ENCODE measurements at places on chromosomes 3 and 15.

GRCh38 chr15:101504866-101505609 is 15.5 kb upstream of the PCSK6 start:
- no peak for DNase-seq

DNA sequence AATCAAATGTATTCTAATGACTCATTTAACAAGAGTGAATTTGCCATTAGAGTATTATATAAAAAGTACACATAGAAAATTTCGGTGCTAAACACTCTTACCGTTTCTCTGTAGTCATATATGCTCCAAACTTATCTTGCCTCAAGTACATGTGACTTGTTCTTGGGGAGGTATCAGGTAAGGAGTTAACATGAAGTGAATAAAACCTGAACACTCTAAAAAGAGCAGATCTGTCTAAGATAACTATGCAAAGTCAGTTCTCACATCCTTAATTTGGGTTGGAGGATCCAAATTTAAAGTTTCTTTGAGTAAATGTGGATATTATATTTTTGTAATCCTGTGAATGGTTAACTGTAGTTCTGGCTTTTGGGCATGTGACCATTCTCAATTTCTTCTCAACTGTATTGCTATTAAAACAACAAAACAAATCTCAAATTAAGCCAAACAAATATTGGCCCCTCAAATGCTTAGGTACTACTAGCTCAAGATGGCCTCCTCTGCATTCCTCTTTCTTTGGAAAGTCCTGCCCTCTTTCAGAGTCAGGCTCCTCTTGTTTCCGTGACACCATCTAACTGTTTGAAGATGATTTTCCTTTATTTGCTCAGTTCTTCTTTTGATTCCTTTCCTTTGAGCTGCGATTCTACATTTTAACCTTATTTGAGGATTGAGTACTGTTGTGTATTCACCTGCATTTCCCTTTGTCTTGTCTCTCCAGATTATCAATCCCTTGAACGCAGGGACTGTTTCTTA is 4.2 kb downstream of the EDEM1 start:
- no peak for DNase-seq

DNA sequence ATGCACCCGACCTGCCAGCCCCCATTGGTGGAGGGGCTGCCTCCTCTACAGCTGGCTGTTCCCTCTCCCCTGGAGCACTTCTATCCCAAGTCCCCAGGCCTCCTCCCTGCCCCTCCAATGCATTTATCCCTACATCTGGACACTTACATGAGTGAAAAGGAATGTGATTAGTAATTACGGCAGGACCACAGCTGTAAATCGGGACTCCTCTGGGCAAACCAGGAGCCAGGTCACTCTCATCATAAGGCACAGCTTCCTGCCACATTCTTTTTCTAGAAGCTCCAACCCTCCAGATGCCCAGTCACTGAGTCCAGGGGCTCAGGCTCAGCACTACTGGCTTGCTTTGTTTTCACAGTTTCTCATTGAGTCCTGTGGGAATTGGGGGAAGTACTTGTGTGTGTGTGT is 54.3 kb downstream of the IL20RB start:
- no peak for DNase-seq

- peak; percentile 46 for DNase-seq
These were observed 10.1 kb downstream of the LYSMD2 start for GRCh38 chr15:51727141-51727897.

DNA sequence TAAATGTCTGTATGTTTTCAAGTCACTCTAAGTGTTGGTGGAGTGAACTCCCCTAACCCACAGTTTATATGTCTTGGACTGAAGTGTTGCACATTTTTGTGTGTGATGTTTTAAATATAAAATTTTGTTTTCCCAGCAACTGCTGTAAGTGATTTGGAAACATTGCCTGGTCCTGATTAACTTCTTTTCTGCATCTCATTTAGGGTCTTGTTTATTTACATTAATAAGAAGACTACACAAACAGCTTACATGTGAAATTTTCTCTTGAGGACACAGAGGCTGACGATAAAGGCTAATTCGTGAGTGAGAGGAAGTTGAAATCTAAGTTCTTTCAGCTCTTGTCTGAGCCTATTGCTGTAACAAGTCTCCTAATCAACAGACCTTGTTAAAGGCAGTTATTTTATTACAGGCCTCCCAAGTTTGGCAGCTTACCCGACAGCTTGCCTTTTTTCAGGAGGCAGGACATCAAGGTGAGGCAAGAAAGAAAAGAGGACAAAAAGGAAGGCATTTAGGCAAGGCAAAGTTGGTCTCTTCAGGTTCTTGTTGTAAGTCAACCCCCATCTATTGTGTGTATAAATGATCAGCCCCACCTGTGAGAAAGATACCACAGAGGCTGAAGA is 177.7 kb upstream of the NR2E3 start:
- DNase-seq: no peak

DNA sequence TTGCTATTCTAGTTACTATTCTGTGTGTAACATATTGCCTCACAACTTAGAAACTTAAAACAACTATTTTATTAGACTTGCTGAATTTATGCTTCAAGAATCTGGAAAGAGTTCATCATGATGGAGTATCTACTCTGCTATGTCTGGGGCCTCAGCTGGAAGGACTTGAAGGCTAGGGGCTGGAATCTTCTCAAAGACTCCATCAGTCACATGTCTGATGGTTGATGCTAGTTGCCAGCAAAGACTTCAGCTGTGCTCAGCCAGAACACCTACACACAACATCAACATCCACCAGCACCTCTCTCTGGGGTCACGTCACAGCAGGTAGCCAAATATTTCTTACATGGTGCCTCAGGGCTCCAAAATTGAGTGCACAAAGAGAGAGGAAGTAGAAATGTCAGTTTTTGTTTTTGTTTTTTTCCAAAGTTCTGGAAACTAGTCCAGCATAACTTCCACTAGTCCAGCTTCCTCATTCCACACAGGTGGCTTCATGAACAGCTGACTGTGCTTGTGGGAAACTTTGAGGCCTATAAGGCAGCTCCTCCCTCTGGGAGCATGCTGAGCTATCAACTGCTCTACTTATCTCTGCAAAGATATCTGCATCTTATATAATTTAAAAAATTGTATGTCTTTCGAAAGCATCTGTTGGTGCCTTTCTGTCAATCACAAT is 325.4 kb upstream of the AGTR1 start:
- no peak for DNase-seq

GRCh38 chr3:73041537-73041936 is 19.9 kb upstream of the EBLN2 start:
- DNase-seq: no peak

GRCh38 chr3:149332771-149333170 is 665 bp downstream of the TM4SF18 start:
- DNase-seq: no peak

DNA sequence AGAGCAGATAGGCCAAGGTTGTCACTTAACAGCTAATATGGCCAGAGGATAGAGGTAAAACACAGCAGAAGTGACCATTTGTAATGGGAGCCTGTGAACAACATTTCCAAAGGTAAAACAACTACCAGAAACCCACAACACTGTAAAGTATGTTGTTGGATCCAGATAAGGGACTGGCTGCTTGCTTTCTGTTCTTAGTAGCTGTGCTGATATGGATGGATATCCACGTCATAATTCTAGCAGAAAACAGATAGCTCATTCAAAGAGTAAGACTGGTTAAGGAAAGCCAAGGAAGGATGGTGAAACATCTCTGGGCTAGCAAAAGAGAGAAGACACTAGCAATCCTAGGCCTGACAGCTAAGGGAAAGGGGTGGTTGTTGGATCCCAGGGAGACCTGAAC is 36.9 kb upstream of the SPRED1 start:
- DNase-seq: no peak

GRCh38 chr3:54691289-54691771 is 236.5 kb downstream of the LRTM1 start:
- no peak for DNase-seq

GRCh38 chr3:126450219-126450618 is 25.5 kb downstream of the ZXDC start:
- no peak for DNase-seq

DNA sequence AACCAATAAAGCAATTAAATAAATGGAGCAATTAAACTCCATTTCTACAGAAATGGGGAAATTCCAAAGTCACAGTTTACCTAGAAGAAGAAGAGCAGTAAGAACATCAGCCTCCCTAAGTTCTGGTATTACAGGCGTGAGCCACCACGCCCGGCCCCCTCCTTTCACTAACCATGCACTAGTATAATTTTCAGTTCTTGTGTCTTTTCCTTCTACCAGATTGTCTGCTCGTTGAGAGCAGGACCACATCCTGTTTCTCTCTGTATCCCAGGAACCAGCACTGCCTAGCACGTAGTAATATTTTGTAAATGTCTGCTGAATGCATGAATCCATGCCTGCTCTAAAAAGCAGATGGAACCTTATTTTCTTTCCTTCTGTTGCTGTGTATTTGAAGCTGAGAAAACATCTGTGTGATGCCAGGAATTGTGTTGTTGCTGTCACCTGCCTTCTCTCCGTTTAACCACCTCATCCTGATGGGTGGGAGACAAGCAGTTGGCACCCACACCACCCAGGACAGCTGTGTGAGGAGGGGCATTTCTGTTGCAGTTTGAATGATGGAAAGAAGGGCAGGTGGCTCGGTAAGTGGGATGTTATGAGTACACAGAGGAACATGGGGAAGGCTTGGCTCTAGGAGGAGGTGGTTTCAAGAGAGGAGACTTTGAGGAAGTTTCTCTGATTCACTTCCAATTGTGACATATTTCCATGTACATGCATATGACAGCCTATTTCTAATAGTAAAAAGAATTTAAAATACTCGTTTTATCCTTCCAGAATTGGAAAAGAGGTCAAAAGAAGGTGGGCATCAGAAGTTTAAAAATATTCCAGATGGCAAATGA is 30.1 kb downstream of the PXYLP1 start:
- peak; percentile 68 for DNase-seq

DNA sequence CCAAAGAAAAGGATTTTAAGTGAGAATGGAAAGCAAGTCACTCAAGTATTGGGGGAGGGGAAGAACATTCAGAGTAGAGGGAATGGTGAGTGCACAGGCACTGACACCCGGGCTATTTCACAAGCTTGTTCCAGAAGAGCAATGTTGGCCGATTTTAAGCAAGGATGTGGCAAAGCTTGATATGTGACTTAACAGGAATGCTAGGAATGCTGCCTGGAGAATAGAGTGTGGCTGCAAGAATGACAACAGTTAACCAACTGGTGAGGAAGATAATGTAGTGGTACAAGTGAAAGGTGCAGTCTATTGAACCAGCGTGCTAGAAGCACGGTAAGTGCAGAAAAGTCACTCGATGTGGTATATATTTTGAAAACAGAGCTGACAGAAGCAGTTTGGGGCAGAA is 6.2 kb upstream of the CCDC80 start:
- DNase-seq: no peak

GRCh38 chr15:74406992-74407705 is 26.6 kb downstream of the SEMA7A start:
- no peak for DNase-seq

DNA sequence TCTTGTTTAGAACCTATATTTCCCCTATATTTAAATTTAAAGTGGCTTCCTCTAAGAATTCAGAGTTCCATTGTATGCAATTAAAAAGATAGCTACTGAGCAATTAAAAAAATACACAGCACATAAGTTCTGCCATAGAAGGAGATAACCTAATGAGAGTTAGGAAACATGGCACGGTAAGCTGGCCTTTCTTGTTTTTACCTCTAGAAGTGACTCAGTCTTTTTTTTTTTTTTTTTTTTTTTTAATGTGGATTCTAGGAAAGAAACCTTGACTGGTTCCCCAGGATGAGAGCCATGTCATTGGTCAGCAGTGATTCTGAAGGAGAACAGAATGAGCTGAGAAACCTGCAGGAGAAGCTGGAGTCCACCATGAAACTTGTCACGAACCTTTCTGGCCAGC is 142.7 kb upstream of the BHLHE40 start:
- DNase-seq: no peak

DNA sequence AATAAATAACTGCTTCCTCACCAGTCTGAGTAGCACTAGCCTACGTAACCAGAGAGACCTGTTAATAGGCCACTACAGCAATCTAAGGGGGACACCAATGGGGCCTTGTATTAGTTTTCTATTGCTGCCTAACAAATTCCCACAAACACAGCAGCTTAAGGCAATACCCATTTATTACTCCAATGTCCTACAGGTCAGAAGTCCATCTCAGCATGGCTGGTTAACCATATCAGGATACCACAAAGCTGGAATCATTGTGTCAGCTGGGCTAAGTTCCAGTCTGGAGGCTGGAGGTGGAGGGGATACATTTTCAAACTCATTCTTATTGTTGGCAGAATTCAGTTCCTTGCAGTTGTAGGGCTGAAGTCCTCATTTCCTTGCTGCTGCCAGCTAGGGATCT is 331.9 kb downstream of the ULK4 start:
- no peak for DNase-seq

- DNase-seq: no peak
These were observed 879.2 kb downstream of the ROBO1 start for GRCh38 chr3:78888635-78889034.

DNA sequence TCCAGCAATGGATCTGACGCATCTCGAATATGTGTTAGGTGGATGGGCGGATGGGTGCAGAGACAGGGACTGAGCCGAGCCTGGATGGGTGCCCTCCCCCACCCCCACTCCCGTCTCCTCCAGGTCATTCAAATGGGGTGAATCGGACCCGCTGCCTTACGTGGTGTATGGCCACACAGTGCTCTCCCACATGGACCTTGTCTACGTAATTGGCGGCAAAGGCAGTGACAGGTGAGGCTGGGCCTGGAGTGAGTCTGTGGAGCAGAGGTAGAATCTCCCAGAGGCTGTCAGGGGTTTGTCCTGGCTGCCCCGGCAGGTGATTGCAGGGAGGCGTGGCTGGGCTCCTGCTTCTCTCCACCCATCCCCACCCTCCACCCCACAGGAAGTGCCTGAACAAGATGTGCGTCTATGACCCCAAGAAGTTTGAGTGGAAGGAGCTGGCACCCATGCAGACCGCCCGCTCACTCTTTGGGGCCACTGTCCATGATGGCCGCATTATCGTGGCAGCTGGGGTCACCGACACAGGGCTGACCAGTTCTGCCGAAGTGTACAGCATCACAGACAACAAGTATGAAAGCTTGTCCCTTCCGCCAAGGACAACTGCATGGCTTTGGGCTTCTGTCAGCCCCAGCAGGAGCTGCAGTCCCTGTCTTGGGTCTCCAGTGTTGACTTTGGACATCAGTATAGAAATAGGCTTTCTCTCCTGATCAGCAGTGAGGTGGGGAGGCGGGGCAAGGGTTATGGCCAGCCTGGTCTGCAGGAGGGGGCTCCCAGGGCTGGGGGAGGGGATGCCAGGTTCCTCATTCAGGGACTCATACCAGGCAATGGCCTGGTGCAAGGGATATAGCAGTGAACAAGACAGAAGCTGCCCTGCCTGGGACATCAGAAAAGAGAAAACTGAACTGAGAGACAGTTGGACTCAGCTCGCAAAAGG is 3.4 kb downstream of the KLHL40 start:
- no peak for DNase-seq

- DNase-seq: no peak
These were observed 93.7 kb downstream of the ABI3BP start for GRCh38 chr3:100899440-100900091.
